Stimulated activated CD4-positive, alpha-beta T cell treated with anti-CD3 and anti-CD28 coated beads, Interleukin-1b, Interleukin-23, amount 100 ng/mL, for 1 hour (primary cell): ENCODE measurements at places on chromosomes 7 and 10.

- DNase-seq, result no peak
Measured at GRCh38 chr7:44650772-44651171, 44.3 kb downstream of the OGDH start.

DNA sequence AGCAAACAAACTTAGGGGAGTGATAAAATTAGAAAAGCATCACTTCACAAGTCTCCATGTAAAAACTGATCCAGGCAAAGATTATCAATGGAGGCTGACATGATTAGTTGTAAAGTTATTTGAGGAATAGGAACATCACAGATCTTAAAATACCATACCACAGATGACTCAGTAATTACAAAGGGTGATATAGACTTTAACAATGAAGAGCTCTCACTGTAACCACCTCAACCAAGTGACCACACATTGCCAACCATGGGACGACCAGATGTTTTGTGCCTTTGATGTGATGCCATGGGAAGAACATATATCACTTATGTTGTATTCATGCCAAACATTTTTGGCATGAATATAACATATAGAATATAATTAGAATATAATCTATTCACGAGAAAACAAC is 11.7 kb downstream of the AASS start:
- no peak for DNase-seq

DNA sequence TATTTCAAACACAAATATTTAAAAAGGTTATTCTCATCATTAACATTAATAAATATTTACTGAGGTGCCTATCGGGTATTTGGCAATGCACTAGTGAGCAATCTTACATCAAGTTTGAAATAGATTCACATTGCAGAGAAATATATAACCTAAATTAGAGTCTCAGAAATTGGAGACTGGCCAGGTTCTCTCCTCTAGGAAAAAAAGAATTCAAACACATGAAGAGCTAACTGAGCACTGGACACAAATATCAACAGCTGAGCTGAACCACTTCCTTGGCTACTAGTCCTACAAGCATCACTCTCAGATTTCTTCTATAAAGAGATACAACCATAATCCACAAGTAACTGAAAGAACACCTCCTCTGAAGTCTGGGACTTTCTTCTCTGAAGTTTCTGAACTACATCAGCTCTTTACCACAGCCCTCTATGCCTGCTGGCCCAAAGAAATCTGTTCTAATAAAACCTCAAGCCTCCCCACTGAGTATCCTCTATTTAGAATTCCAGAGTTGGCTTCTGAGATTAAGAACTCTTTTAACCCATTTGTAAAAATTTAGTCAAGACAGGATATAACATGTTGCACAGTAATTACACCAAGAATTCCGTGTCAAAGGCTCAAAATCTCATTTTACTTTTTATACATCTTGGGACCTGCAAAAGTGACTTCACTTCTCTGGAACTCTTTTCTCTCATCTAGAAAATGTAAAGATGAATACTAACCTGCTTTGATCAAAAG is 45.2 kb downstream of the MTERF1 start:
- DNase-seq, result no peak

DNA sequence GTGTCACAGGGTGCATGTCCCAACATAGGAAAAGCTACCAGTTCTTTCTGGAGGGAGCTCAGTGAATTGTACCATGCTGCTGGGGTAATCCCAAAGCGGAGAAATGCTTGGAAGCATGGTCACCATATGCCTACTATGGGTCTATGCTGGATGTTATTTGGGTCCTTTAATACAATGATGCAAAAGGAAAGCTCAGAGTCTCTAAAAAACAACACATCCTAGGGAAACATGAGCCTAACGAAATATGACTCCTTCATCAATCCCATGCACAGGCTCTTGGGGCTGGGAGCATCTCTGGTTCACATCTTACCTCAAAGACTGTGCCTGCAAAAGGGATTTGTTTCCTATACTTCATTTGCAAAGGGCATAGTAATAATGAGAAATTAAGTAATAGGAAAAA is 65.2 kb downstream of the CUBN start:
- DNase-seq, result no peak

DNA sequence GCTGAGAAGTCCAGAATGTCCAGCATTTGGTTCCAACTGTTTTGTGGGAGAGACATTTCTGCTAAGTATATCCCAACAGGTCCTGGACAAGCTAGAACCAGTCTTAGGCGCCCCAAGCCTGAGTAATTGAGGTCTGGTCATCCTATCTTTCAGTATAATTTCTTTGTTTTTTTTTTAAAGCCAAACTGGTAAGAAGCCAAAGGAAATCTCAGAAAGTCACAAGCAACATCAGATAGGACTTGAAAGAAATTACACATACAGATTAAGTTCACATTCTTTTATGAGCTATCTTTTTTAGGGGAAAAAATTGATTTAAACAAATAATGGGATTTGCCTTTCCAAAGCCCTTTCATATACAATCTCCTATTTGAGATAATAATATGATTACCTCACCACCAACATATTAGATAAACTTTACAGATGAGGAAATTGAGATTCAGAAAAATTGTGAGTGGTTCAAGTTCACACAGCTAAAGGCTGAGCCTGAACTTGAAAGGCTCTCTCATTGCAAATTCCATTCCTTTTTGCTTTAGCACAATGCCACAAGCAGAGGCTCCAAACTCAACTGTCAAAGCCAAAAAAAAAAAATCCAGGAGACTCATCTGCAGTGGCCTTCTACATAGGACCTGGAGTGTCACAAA is 15.0 kb downstream of the PDLIM1 start:
- no peak for DNase-seq

GRCh38 chr10:33262871-33263270 is 71.6 kb downstream of the NRP1 start:
- DNase-seq, result no peak

DNA sequence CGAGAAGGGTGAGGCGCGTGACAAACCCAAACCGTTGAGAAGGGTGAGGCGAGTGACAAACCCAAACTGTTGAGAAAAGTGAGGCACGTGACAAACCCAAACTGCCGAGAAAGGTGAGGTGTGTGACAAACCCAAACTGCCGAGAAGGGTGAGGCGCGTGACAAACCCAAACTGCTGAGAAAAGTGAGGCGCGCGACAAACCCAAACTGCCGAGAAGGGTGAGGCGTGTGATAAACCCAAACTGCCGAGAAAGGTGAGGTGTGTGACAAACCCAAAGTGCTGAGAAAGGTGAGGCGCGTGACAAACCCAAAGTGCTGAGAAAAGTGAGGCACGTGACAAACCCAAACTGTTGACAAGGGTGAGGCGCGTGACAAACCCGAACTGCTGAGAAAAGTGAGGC is 25.0 kb downstream of the ESYT2 start:
- DNase-seq, result no peak
